ENCODE measurements at places on chromosomes 3 and 15.

DNA sequence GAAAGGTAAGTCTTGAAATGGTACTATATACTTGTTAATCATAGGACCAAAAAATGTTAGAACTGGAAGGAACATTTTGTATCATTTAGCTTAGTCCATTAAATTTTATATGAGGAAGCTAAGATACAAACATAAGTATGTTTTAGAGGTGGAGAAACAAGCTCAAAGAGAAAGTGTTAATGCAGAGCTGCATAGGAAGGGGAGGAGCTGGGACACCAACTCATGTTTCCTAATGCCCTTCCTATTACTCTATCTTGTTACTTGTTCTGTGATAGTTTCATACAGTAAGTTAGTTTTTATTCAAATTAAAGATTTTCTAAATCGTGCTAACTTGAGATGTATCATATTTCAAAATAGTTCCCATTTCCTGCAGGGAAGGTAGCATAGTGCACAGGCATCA is 7.4 kb downstream of the SLC35A5 start:
- no peak for DNase-seq

DNA sequence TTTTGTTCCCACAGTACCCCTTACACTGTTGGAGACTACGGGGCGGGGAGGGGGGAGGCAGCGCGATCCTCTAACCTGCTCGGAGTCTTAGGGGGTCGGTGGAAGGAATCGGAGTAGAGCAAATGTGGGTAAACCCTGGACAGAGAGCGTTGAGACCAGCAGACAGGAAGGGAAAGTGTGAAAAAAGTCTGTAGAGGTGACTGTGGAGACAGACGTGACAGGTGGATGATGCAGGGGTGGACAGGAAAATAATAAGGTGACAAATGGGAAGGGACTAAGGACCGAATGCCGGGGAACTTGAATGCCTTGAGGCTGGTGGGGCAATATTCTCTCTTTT is 424 bp downstream of the EAF2 start:
- DNase-seq = no peak

DNA sequence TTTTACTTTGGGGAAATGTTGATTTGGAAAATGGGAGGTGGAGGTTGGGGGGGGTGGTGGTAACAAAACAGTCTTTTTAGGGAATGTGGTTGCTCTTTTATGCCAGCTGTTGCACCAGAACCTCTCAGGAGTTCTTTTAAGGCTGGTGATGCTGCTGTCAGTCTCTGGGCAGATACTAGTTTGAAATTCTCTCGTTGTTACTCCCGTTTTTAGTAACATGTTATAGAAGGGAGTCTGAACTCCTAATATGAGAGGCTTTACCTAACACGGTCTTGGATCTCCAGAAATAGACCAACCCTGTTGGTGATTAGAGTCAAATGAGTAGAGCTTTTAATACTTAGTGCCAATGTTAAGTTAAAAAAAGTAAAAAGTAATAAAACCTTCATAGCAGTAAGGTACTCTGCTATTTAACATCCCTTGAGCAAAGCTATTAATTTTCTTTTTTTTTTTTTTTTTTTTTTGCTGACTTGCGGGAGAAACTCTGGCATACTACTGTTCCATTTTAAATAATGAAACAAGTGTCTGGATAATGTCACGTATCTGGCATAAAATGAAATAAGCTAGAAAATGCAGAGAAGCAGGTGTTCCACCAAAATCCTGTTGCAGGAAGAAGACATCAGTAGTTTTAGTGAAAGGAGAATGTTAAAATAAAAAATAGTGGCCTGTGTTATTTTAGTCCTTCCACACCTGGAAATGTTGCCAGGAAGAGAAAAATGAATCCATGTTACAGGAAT is 156.7 kb downstream of the CACNA1D start:
- no peak for DNase-seq

- no peak for DNase-seq
These were observed 47.4 kb downstream of the EXOG start for GRCh38 chr3:38543586-38543985.

DNA sequence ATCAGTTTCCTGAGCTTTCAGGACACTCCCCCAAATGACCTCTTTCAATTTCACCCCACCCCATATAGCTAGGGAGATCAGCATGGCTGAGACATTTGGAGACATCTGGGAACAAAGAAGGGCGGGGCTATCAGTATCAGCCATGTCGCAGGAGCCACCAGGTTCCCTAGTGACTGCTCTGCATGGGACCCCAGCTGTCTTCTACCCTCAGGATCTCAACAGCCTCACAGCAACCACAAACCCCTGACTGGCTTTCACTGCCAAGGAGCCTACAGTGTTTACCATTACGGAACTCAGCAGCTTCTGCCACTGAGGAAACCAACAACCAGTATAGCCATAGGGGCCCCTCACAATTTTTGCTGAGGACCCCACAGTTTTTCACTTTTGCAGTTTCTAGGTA is 269.6 kb upstream of the TRIM42 start:
- DNase-seq = no peak

DNA sequence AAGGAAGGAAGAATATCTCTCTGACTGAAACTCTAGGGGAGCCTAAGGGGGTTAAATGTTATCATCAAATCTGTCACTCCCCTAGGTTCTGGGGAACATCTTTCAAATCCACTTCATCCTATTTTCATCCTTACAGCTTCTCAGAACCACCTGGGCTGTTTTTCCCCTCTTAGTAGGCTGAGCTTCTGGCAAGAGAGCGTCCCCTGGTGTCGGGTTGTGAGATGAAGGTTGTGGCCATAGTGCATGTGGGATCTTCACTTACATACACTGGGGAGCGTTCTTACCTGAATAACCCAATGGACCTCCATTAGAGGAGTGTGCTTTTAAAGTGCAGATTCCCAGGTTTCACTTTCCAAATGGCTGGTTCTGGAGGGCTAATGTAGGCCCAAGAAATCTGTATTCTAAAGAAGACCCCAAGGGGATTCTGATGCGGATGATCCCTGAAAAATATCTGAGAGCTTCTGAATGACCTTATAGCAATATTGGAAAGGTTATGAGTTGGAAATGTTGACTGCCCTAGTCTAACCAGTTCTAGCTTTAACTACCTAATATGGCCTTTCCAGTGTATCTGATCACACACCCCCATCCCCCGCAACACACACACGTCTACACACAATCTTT is 663.7 kb downstream of the AGBL1 start:
- peak; percentile 17 for DNase-seq

- no peak for DNase-seq
These were observed 18.0 kb upstream of the EBLN2 start for GRCh38 chr3:73043414-73043813.

DNA sequence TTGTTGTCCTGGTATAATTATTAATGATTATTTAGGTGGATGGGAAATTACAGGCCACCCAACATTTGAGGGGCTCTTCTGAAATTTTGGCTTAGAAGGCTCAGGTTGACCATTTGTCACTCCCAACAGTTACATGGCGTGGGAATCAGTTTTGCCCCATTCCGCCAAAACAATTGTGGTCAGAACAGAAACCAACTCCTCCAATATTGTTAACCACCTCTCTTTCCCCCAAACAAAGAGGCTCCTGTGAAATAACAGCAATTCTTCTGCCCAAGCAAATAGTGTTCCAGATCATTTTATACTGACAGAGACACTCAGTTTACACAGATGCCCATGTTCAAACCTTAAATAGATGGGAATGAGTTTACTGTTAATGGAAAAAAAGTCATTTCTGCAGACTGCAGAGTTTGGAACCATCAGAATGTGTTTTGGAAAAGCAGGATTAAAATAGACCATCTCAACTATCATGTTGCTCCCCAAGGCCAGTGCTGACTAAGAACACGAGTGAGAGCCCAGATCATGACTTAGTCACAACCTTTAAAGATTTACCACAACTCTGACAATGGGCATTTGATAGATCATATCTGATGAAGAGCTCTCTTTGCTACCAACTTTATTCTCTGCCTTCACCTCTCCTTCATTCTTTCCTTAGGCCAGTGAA is 102.1 kb downstream of the DUT start:
- DNase-seq = no peak

DNA sequence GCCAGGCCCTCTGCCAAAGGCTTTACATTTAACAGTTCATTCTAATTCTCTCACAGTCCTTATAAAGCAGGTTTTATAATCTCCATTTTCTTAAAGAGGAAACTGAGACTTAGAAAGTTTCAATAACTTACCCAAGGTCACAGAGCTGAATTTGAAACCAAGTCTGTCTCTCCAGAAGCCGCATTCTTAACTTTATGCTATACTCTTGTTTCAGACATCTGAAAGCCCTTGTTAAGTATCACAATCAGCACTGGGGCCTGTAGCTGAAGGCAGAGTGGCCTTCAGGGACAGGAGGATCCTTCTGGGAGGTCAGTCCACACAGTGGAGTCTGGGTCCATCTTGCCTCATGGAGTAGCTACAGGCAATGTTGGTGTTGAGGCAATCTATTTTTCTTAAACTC is 27.9 kb downstream of the LRRN1 start:
- DNase-seq = no peak

GRCh38 chr15:99998661-99999101 is 265.4 kb upstream of the LYSMD4 start:
- no peak for DNase-seq

DNA sequence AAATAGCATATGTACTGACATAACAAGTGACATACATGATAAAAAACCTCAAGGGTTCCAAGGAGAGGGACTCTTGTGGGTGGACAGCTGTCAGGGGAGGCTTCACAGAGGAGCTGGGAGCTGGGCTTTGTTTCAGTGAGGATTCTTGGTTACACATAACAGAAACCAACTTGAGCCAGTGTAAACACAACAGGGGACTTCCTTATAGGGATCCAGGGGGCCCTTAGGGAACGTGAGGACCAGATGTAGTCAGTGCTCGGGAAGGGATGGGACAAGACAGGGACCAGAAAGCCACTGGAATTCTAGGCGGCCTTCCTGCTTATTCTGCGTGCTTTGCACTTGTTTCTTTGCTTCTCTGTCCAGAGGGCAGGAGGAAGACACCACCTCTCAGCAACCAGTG is 34.9 kb downstream of the SNAPC5 start:
- no peak for DNase-seq

DNA sequence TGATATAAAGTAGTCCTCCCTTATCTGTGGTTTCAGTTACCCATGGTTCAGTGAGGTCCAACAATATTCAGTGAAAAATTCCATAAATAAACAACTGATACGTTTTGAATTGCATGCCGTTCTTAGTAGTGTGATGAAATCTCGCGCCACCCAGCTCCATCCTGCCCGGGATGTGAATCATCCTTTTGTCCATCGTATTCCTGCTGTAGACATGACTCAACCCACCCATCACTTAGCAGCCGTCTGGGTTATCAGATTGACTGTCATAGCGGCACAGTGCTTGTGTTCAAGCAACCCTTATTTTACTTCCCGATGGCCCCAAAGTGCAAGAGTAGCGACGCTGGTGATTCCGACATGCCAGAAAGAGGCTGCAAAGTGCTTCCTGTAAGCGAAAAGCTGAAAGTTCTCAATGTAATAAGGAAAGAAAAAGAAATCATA is 48.0 kb upstream of the MEX3B start:
- DNase-seq = no peak

DNA sequence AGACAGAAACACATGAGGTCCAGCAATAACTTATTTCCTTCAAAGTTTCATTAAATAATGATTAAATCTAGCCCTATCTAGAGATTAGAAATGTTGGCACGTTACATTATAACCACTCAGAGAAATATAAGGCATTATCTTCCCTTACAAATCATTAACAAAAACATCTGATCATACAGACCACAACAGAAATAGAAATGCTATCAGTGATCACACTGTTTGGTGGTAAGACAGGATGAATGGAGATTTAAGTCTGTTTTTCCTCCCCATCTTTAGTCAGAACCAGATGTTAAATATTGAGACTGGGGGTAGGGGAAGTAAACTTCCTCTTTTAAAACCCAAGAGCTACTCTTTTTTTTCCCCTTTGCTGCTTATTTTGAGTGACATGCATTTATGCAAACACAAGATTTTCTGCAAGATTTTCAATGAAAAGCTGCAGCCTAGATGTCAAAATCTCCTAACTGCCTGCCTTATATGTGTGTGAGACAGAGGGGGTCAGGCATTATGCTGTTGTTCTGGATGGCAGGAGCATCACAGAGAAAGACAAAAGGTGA is 70.4 kb downstream of the CBLB start:
- DNase-seq = no peak

DNA sequence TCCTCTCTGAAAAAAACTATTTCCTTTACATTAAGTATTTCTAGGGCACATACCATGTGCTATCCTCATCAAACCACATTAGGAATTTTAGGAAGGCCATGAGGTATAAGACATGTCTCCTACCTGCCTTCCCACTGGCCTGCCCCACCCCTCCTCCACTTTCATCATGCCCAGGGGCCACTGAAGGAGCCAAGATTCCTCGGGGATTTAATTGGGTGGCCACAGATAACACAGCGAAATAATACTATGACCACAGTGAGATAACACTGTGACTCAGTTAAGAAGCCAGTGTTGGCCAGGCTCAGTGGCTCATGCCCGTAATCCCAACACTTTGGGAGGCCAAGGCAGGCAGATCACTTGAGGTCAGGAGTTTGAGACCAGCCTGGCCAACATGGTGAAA is 9.8 kb upstream of the BMF start:
- no peak for DNase-seq

DNA sequence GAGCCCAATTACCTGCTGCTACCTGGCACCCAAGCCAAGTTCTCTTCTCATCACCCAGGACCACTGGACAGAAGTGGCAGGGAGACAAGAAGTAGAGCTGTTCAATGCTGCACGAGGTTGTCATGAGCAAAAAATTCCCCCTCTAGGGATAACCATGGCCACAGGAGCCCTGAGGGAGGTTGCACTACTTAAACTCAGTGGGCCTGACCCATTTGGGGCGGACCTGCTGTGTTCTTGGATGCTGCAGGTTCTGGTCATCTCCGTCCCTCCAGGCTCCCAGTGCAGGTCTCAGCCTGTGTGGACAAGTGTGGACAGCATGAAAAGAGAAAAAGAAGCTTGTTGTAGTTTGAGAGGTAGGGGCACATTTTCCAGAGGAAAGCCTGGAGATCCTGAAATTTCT is 26.1 kb upstream of the MANF start:
- DNase-seq = no peak

DNA sequence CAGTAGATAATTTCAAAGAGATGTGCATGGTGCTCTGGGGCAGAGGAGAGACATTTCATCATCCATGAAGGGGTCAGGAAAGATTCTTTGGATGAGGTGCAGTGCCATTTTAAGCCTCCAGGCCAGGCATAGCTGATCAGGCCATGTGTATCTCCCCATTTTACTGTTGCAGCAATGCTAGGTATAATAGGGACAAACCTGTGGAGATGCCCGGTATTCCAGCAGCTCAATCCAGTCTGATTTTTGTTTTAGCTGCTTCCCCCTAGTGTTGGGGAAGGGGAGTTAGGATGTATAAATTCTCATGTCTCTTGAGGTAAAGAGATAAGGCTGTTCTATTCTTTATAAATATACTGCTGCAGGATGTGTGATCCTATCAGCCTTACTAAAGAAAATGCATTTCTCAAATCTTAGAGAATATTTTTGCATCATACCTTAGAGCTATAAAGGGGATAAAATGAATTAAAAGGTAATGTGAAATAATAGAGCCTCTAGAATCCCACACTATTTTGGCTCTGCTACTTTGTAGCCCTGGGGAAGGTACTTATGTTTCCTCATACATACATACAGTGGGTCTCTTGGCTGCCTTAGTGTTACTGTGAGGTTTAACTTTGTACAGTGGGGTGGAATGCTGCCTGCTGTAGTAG is 5.2 kb downstream of the CDV3 start:
- DNase-seq = no peak

All from stimulated activated CD8-positive, alpha-beta memory T cell treated with anti-CD3 and anti-CD28 coated beads, Interleukin-4, amount 100 ng/mL, for 4 hours (primary cell).